ENCODE measurements at places on chromosomes 16 and 17.

- DNase-seq = no peak
Measured at GRCh38 chr16:81405702-81406113, 38.9 kb upstream of the CMIP start.

- DNase-seq = no peak
Measured at GRCh38 chr16:15037003-15037402, 18.9 kb downstream of the NTAN1 start.

- no peak for DNase-seq
Measured at GRCh38 chr17:17079761-17080160, 37.5 kb downstream of the MPRIP start.

DNA sequence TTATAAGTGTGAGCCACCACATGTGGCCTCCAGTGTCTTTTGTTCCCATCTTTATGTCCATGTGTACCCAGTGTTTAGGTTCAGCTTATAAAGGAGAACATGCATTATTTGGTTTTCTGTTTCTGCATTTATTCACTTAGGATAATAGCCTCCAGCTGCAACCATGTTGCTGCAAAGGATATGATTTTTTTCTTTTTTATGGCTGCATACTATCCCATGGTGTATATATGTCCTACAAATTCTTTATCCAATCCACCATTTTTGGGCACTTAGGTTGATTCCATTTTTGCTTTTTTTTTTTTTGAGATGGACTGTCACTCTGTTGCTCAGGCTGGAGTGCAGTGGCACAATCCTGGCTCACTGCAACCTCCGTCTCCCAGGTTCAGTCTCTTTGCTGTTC is 32.9 kb downstream of the ATAD5 start:
- DNase-seq = no peak

DNA sequence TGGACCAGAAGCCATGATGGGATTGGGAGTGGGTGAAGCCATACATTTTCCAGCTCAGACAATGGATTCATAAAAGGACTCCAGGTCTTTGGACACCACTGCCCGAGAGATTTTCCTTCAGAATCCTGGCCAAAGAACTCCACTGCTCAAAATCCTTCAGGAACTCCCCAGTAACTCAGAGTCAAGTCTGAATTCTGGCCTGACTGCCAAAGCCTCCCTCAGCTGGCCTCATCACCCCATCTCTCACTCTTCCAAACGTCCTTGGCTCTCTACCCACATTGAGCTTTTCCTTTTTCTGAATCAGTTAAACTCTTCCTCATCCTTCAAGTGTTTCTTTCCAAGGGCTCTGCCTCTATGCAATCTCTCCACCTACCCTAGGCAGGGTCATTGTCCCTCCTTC is 1.2 kb upstream of the SEPTIN1 start:
- no peak for DNase-seq

DNA sequence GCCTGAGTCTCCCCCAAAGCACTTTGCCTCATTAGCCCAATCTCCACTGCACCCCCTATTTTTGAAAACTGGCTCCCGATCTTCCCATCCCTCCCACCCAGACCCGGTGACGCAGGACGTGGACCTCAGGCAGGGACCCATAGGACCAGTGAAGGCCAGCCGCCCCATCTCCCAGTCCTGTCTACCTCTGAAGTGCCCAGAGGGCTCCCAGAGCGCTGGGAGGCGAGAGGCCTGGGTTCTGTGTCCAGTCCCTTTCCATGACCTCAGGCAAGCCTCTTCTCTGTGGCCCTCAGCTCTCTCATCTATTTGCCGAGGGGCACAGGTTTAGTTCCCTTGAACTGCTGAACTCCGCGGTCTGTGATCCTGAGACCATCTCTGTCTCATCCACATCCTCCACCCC is 714 bp downstream of the TNS4 start:
- DNase-seq = no peak

GRCh38 chr17:81373536-81374160 is 21.6 kb upstream of the BAHCC1 start:
- DNase-seq = no peak

- no peak for DNase-seq
Measured at GRCh38 chr17:78492116-78492799, 84.9 kb downstream of the DNAH17 start.

Data from activated T-helper 9 cell treated with anti-CD3 and anti-CD28 coated beads, Interleukin-2, amount 50 U/mL, for 16 hours (primary cell).